ENCODE measurements at places on chromosomes 3 and 15.
A peak's percentile ranks its signal among the peaks of the same experiment; 100 is the strongest.

GRCh38 chr3:78462021-78462420, 1305.8 kb downstream of the ROBO1 start:
- DNase-seq = no peak

DNA sequence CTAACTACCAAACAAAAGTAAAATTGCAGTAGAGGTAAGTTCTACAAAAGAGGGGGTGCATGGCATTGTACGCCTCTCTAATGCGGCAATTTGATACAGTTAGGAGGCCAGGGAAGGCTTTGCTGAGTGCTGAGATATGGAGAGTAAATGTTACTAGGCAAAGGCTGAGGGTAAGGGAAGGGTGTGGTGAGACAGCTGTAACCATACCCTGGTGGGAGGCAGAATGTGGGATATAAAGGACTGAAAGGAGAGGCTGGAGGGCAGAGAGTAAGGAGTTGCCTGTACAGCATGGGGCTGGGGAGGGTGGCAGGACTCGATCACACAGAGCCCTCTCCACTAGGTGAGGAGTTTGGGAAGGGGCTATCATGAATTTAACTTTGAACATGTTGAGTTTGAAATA, 106.3 kb downstream of the PDCD6IP start:
- DNase-seq = no peak

GRCh38 chr3:110519071-110519470, 552.5 kb upstream of the NECTIN3 start:
- DNase-seq = no peak

DNA sequence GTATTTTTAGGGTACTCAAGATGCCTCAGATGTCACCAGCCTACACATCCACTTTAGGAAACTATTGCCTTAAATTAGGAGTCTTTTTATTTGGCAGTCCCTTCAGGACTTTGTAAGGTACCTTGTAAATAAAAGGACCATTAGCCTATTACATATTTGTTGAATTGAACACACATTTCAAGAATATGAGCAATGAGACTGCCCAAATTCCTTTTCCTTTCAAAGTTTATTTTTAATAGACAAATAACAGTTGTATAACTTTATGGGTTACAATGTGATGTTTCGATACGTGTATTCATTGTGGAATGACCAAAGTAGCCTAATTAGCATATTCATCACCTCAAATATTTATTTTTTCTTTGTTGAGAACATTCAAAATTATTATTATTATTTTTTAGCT, 176.7 kb upstream of the PDZRN3 start:
- DNase-seq = no peak

DNA sequence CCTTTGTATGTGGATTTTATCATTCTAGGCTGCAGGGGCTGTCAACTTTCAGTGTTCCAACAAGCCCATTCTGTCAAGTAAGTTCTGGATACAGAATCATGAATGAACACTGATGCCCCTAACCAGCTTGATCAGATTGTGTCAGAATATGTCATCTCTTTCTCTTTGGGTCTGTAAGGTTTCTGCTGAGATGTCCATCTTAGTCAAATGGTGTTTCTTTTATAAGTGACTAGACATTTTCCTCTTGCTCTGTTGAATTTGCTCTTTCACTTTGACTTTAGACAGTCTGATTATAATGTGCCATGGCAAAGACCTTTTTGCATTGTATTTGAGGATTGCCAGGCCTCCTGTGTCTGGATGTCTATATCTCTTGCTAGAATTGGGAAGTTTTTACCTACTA, 660.9 kb upstream of the CBLB start:
- no peak for DNase-seq

GRCh38 chr15:101497017-101497416, 7.5 kb upstream of the PCSK6 start:
- DNase-seq = no peak

- DNase-seq = peak; percentile 52
These were observed 61.4 kb downstream of the ADAMTS7 start for GRCh38 chr15:78749831-78750230.

DNA sequence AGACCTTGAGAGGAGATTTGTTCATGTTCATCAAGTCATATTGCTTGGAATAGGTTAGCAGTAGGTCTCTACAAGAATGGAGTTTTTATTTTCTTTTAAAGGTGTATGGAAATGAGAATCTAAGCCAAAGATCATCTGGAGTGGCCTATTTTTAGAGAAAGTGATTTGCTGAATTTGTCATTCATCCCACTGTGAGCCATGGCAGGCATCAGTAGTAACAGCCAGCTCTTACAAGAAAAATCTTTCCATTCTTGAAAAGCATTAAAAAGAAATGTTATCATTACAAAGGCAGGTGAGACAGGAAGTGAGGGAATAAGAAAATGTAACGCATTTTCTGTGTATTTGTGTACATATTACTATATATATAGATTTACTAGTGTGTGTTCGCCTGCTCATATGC, 29.6 kb downstream of the STAC start:
- DNase-seq = no peak

GRCh38 chr3:43032646-43033628, 53.8 kb downstream of the GASK1A start:
- no peak for DNase-seq

- DNase-seq = no peak
These were observed 30.0 kb downstream of the CHST14 start for GRCh38 chr15:40500568-40501330.

GRCh38 chr3:150436161-150436560, 28.1 kb downstream of the TSC22D2 start:
- no peak for DNase-seq

DNA sequence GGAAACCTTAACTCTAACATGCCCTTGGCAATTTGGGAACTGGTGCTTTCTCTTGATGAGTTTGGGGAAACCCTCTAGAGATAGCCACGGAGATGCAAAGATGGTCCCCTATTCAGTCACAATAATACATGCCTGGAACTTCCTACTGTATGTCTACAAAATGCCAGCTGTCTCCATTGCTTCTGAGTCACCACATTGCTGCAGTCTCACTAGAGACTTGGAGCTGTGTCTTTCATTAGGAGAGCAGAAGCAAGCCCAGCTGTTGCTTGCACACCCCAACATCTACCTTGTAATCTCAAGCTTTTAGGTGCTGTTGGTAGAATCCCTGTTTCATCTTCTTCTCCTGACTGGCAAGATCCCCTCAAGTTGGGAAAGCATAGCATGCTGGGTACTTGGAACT, 261.0 kb downstream of the ADAMTSL3 start:
- DNase-seq = no peak

Measured in sciatic nerve (tissue), 2 donors.